Kidney (tissue), 22 donors: ENCODE measurements at places on chromosomes 2 and 18. TPM values are rescaled to one million over a fixed set of nuclear protein-coding genes. Genes with fewer than 3 reads are reported as not detected.

Gene CRIM1
- 154 TPM for total RNA-seq

Gene SERPINB12
- total RNA-seq = not detected

Gene RAMP1
- total RNA-seq = 8.8 TPM

Gene DSG2
- total RNA-seq = 63.0 TPM

Gene CYB5A
- 243 TPM for total RNA-seq

Gene MARCHF4
- total RNA-seq = not detected

Gene DCC
- 3.9 TPM for total RNA-seq

Gene SP110
- total RNA-seq = 28.3 TPM

Gene NAB1
- total RNA-seq = 45.0 TPM

Gene DSG3
- not detected for total RNA-seq

Gene LHCGR
- not detected for total RNA-seq

Gene MAPK4
- total RNA-seq = 9.0 TPM

- peak; percentile 41 for DNase-seq
Measured at GRCh38 chr2:16318474-16319195, 347.0 kb downstream of the CYRIA start.

- no peak for DNase-seq
Measured at GRCh38 chr2:166634706-166635105, 140.7 kb upstream of the SCN7A start.

GRCh38 chr2:205704127-205704741 is 21.9 kb downstream of the NRP2 start:
- no peak for DNase-seq

- no peak for DNase-seq
Measured at GRCh38 chr2:190235101-190235500, 84.5 kb downstream of the HIBCH start.

DNA sequence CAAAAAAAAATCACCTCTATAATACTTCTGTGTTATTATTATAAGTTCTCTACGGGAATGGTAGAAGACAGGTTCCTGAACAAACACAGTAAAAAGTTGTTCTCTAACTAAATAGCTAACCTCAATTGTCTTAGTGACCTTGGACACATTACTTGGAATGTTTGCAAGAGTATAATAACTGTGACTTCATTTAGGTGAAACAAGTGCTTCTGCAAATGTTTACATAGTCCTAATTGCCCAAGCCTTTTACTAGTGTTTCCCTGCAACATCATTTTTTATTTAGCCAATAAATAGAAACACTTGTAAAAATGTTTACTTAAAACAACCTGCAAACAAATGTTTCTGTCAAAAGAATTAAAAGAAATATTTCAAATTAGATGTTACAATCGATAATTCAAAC is 9.9 kb downstream of the PLEKHM3 start:
- DNase-seq = no peak

- no peak for DNase-seq
Measured at GRCh38 chr18:66440433-66440832, 163.5 kb downstream of the CDH19 start.

GRCh38 chr2:105590780-105591660 is 153.7 kb upstream of the NCK2 start:
- DNase-seq = no peak

DNA sequence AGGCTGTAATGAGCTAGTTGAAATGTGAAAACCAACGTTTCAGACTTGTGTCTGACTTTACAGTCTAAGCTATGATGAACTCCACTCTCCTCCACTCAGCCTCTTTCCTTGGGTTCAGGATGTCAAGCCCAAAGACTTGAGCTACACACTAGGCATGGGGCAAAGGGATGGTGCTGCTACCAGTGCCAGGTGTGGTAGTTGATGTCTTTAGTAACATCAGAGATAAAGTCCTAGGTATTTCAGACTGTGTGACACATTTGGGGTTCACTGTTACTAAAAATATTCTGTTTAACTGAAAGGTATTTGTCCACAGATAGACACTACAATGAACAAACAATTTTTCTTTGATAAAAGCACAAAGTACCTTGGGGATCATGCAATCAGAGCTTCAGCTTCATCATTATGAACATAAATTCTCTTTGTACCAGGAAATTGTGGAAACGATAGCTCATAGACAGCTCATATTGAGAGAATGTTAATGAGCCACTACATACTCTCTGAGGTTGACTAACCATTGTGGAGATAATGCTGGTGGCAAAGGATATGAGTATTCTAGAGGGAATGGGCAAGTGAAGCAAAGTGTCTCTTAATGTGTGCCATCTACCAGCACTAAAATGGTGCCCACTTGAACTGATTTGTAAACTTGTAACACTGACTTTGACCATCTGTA is 253.7 kb upstream of the THUMPD2 start:
- no peak for DNase-seq

DNA sequence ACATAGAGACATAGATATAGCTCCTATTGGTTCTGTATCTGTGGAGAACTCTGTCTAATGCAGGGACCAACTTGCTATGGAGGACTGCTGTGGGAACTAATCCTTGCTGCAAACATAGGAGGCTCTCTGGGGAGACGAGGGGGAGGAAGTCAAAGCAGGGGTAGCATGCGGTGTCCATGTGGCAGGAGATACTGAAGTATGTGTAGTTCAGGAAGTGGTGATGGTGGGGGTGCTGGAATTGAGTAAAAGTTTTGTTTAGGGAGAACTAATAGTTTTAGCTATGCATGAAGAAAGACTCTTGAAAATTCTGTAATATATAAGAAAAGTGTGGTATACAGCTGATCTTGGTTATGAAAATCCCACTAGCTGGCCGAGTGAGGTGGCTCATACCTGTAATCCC is 62.0 kb downstream of the ANKRD44 start:
- DNase-seq = no peak

- DNase-seq = no peak
Measured at GRCh38 chr2:17069564-17069963, 403.9 kb upstream of the CYRIA start.

DNA sequence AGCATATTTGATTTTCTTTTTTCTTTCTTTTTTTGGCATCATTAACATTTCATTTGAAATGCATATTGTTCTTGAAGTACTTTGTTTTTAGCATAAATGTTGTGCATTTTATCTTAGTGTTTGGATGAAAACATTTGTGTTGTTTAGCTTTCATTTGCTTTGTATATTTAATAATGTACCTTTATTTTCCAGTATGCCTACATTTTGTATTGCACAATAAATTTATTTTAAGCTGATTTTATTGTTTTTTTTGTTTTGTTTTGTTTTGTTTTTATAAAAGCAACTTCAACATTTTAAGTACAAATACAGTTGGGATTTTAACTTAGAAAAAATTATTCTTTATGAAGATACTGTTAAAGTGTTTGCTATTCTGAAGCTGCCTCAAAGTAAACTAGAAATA is 54.4 kb downstream of the GLS start:
- no peak for DNase-seq
